ENCODE measurements at places on chromosomes 3 and 15.
A peak's percentile ranks its signal among the peaks of the same experiment; 100 is the strongest.

- no peak for DNase-seq
These were observed 541 bp downstream of the RPS27L start for GRCh38 chr15:63156755-63157117.

- DNase-seq: no peak
These were observed 73.5 kb downstream of the PPM1L start for GRCh38 chr3:160829486-160830009.

GRCh38 chr3:182092662-182093262 lies 381.0 kb downstream of the SOX2 start:
- DNase-seq: peak; percentile 78

- DNase-seq: no peak
These were observed 21.7 kb downstream of the PARP16 start for GRCh38 chr15:65264863-65265430.

DNA sequence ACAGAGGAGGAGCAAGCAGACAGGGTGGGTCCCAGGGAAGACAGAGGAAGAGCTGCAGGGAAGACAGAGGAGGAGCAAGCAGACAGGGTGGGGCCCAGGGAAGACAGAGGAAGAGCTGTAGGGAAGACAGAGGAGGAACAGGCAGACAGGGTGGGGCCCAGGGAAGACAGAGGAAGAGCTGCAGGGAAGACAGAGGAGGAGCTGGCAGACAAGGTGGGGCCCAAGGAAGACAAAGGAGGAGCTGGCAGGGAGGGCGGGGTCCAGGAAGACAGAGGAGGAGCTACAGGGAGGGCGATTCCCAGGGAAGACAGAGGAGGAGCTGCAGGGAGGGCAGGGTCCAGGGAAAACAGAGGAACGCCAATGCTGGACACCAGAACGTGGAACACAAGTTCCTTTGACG lies 66.5 kb downstream of the PLXNA1 start:
- no peak for DNase-seq

DNA sequence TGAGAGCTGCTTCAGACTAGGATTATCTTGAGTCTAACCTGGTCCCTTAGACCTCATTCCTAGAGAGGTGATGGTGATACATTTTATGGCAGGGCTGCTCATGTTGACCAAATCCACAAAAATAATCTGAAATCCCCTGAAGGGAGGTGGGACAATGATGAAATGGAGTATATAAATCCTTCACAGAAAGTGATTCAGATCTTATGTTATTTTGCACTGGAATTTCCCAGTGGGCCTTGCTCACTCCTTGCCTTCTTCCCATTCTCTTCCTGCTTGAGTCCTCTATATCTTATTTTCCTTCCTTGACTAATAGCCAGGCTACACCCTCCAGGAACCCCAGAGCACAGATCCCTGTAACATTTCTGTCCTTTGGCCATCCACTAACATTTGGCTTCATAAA lies 10.4 kb upstream of the TMEM202 start:
- no peak for DNase-seq

DNA sequence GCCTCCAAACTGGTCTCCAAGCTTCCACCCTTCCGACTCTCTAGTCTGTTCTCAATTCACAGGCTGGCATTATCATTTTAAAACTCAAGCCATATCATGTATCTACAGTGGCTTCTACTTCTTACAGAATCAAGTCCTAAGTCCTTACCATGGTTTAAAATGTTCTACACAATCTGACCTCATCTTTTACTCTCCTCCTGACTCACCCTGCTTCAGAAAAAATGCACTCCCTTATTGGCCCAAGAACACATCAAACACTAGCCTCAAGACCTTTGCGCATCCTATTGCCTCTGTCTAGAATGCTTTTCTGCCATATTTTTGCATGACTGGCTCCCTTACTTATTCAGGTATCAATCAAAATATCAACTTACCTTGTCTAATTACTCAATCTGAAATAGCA lies 11.0 kb downstream of the MRPL3 start:
- no peak for DNase-seq

- DNase-seq: no peak
These were observed 7.3 kb downstream of the ADAM10 start for GRCh38 chr15:58742022-58742813.

- no peak for DNase-seq
These were observed 322.0 kb upstream of the MANF start for GRCh38 chr3:51063053-51063452.

- DNase-seq: no peak
These were observed 128.6 kb upstream of the DLG1 start for GRCh38 chr3:197427021-197427420.

GRCh38 chr3:28042095-28042635 lies 199.3 kb upstream of the CMC1 start:
- DNase-seq: no peak

GRCh38 chr3:50166620-50167019 lies 11.5 kb downstream of the SEMA3F start:
- no peak for DNase-seq

DNA sequence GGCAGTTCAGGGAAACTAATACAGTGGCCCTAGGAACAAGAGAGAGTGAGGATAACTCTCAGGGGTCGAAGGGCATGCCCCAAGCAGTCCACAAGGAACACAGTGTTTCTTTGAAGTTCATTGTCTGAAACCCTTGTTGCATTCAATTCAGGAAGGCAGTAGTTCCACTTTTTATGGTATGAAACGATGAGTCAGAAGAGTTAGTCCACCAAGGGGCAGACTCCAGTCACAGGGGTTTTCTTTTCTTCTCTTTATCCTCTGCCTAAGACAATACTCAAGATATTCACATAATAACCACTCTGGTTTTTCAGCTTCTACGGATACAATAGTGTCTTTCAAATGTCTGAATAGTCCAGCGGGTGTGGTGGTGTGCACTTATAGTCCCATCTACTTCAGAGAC lies 23.7 kb upstream of the TICRR start:
- DNase-seq: no peak

DNA sequence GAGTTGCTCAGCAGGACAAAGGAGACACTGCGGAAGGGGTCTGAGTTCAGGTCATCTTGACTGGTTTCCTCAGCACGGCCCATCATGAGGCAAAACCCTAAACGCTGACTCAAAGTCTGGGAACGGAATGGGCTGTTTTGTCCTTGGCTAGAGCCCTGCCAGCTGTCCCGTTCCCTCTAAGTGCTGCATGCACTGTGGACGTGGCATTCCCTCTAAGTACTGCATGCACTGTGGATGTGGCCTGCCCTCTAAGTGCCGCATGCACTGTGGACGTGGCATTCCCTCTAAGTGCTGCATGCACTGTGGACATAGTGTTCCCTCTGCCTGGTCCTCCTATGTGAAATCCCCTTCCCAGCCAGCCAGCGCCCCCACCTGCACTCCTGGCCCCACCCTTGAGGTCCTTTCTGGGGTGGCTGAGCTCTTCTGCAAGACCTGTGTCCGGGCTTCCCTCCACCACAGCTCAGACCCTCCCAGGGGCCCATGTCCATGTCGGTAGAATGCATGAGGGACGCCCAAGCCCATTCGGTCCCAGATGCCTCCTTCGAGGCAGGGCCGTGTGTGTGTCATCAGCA lies 36.7 kb downstream of the TM2D3 start:
- DNase-seq: no peak

GRCh38 chr15:69422336-69422895 lies 8.3 kb downstream of the KIF23 start:
- no peak for DNase-seq

GRCh38 chr3:30597131-30597768 lies 9.2 kb upstream of the TGFBR2 start:
- DNase-seq: no peak

DNA sequence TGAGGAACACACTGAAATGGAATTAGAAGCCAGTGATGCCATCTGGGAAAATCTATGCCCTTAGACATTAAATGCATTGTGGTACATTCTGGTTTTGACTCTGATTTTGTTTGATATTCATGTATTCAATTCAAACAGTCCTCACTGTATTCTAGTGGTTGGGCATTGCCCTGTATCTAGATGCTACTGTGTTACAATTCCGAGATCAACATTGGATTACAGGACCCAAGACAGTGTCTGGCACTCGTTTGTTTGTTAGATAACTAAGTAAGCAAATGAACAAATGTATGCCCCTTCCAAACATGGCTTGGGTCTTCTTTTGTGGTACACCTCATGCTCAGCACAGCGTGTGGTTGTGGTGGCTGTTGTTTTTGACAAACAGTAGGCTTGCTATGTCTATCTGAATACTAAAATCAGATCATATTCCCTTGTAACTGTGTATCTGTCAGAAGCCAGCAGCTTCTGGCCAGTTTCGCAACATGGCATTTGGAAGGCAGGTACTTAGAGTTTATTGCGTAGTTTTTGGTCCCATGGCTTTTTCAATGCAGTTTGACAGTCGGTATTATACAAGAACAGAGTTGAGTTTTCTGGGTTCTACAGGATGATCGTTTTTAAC lies 5.7 kb downstream of the FILIP1L start:
- DNase-seq: no peak

GRCh38 chr3:34111361-34111760 lies 312.9 kb downstream of the PDCD6IP start:
- no peak for DNase-seq

- no peak for DNase-seq
These were observed 29.8 kb upstream of the EBLN2 start for GRCh38 chr3:73031573-73032103.

- no peak for DNase-seq
These were observed 7.7 kb downstream of the ARNT2 start for GRCh38 chr15:80411788-80412288.

GRCh38 chr3:170712336-170712735 lies 126.5 kb upstream of the SLC7A14 start:
- DNase-seq: no peak

DNA sequence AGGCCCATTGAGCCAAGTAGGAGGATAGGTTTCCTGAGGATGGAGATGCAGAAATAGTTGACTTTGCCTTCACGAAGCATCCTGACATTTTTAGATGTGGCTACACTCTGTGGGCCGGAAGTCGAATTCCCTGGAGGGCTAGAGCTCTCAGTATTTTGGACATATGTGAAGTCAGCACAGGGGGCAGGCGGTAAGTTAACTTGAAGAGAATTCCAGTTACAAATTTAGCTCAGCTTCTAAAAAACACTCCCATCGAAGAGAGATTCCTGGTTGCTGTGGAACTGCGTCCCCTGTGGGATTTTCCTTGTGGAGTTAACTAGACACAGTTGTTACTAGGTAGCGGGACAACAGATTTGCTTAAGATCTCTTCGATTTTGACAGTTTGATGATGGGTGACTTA lies 161.9 kb upstream of the RGMA start:
- no peak for DNase-seq

GRCh38 chr3:119733812-119734211 lies 31.0 kb downstream of the CFAP91 start:
- no peak for DNase-seq

DNA sequence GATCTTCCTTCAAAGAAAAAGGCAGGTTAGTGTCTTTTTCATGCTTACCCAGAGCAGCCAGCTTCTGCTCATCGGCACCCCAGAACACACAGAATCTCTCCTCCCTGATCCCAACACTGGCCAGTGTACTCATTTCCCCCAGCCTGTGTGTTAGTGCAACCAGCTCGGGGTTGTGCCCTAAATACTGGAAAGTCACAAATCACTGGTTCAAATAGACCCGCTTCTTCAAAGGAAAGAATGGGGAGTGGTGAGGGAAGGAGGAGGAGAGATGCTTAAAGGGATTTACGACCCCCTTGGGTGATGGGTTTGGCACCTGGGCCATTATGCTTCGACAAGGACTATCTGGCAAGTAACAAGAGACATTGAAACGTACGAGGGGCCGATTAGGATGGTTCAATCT lies 114.0 kb downstream of the FOXB1 start:
- no peak for DNase-seq

- DNase-seq: no peak
These were observed 90.5 kb downstream of the FAM227B start for GRCh38 chr15:49530092-49530491.

GRCh38 chr3:76997733-76998132 lies 42.2 kb upstream of the ROBO2 start:
- DNase-seq: no peak

DNA sequence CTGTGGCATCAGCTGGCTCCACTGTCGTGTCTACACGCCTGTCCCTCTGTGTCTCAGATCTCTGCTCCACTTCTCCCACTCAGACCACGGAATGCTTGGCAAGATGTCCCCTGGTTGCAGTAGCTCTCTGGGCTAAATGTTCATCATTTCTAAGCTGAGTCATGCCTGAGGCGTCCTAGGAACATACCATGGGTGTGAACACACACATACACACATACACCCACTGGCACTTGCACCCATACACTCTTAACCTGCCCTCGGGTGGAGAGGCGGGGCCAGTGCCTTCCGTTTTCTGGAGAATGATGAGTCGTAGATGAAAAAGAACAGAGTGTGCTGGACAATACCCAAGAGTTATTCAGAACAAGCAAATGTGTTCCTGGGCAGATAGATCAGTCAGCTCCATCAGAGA lies 72.4 kb downstream of the SENP2 start:
- DNase-seq: no peak

DNA sequence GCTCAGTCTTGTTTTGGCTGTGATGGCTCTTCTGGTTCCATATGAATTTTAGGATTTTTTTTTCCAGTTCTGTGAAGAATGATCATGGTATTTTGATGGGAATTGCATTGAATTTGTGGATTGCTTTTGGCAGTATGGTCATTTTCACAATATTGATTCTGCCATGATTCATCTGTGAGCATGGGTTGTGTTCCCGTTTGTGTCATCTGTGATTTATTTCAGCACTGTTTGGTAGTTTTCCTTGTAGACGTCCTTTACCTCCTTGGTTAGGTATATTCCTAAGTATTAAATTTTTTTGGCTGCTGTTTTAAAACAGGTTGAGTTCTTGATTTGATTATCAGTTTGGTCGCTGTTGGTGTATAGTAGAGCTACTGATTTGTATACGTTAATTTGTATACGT lies 18.5 kb downstream of the TCF12 start:
- no peak for DNase-seq

DNA sequence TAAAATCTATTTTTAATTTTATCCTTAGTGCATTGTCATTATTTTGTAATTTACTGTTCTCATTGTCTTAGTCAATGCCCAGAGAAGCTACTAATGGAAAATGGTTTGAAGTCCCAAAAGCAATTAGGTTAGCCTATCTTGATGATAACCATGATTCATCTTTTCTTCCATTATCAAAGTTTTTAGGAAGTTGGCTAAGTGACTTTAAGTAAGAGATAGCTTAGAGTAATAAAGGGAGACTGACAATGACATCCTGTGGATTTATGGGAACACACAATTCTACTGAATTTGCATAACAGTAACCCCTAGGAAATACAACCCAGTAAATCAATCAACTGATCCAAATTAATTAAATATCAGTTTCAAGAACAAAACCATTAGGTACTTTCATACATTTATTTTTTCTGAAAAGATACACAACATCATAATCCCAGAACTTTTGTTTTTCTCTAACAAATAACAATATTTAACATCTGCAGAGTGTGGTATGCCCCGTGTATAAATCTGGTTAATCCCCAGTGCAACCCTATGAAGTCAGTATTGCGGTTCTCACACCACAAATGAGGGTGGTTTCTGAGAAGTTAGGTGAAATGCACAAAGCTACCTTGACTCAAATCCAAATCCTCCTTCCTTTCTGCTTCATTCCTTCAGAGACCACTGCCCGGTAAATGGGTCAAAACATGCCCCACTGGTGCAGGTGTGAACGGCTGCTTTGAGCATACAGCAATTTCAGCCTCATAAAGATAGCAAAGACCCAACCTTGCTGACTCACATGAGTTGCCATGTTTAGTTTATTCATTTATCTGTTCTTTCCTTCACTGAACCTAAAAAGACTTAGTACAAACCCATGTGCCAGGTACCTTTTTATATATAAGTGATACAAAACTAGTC lies 202.1 kb downstream of the TBL1XR1 start:
- DNase-seq: no peak

Data from NCI-H1048 (cell line).